Putamen (tissue), 1 donor: ENCODE measurements at places on chromosomes 11 and 22.

- DNase-seq = peak; percentile 3
Measured at GRCh38 chr11:2092956-2093412, 46.2 kb downstream of the IGF2 start.

DNA sequence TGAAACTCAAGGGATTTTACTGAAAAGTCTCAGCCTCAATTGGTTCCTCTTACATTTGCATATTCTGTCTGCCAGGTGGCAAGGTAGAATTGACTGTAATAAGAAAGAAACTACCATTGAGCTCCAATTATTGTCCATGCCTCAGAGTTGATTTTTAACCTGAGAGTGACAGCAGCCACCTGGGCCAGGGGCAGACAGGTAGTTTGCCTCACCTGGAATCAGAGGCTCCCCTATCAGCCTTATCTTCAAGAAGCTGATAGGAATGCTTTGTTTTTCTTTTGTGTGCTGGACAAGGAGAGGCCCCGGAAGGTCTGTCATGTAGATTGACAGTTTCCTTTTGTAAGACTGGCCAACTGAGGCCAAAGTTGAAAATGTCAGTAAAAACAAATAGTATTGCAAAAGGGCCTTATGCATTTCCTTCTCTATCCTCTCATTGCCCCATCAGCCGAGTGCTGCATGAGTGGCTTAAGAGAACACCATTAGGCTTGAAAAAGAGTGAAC, 34.1 kb downstream of the CD44 start:
- no peak for DNase-seq

- no peak for DNase-seq
Measured at GRCh38 chr22:17878941-17879340, 104.7 kb upstream of the BID start.

DNA sequence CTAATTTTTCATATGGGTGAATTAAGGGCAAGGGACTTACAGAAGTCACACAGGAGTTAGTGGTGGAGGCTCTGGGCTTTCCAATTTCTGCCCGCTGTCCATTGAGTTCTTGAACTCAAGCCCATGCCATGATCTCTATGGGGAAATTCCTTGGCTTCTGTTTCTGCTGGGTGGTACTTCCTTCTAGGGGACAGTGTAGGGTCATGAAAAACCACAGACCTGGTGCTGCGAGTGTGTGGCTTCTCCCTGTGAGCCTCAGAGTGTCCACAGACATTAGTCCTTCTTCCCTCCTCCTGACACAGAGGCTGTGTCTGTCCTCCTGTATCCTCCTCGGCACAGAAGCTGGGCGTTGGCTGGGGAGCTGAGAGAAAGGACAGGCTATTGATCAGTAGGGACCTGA, 6.3 kb upstream of the SEZ6L start:
- DNase-seq = no peak

DNA sequence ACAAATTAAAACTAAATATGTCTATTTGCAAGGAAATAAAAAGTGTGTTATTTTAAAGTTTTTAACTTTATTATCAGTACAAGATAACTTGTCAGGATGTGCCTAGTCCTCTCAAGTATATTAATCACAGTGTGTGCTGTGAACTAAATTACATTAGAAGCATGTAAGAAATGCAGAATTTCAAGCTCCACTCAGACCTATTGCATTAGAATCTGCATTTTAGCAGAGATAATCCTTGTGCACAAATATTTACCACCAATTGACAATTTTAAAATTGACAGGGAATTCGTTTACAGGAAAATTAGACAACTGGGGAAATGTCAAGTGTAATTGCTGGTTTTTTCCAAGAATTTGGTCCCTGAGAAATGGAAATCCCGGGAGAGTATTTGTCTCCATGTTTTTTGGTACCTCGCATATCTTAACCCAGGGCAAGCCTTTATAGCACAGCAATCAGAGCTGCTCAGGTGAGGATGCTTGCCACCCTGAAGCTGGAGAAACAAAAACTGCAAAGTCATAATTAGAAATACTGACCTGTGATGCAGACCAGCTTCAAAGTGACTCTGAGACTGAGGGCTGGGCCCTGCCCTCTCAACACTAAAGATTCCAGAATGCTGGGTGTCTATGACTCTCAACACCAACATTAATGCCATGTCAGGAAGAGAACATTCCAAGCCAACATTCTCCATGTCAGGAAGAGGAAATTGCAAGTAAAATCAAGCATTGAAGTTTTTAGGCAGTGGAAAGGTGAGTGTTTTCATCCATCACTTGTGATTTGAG, at the start of gene OR8G1:
TSS of gene OR8G1 (plus strand) at position 475 of the 777 bp plus-strand sequence. CDS start 8,581 bp downstream, outside the sequence.
- DNase-seq = no peak

DNA sequence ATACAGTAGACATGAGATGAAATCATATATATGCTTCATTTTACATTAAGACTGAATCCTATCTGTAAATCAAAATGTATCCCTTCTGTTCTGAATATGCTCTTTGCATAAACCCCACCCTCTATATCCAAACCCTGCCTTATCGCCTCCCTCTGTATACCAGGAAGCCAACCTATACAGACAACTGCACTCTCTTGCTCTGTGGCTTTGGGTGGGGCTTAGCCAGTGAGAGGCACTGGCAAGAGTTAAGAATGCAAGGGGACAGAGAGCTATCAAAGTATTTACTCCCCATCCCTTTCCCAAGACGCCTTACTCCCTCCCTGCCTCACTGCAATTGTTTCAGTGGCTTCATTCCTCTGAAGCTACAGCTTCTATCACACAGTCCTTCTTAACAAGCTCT, 309.8 kb downstream of the TTC28 start:
- no peak for DNase-seq

DNA sequence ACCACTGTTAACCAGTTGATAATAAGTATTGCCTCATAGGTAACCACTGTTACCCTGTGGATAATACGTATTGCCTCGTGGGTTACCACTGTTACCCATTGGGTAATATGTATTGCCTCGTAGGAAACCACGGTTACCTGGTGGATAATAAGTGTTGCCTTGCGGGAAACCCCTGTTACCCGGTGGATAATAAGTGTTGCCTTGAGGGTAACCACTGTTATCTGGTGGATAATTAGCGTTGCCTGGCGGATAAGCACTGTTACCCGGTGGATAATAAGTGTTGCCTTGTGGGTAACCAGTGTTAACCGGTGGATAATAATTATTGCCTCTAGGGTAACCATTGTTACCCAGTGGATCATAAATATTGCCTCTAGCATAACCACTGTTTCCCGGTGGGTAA, 27.3 kb upstream of the NXPE4 start:
- DNase-seq = no peak

- no peak for DNase-seq
Measured at GRCh38 chr11:121068787-121069186, 32.3 kb upstream of the TECTA start.

- DNase-seq = no peak
Measured at GRCh38 chr11:115363921-115364320, 140.3 kb downstream of the CADM1 start.

GRCh38 chr22:24087071-24087795, 76.1 kb downstream of the CABIN1 start:
- DNase-seq = no peak

GRCh38 chr11:84543367-84544159, 1083.6 kb downstream of the DLG2 start:
- no peak for DNase-seq

DNA sequence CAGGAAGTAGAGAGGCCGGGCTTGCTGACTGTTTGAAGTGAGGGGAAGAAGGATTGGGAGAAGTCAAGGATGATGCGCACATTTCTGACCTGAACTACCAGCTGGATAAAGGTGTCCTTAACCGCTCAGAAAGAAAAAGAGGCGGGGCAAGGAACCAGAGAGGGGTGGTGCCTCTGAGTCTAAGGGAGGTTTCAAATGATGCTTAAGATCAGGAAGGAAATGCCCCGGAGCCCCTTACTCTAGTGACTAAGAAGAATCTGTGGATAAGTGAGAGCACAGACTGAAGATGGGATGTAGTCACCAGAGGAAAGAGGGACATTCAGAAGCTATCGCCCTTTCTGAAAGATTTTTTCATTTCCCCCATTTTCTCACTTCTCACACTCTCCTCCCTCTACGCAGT, 12.7 kb downstream of the DCHS1 start:
- DNase-seq = no peak

- DNase-seq = no peak
Measured at GRCh38 chr22:19352766-19353165, 61.2 kb upstream of the CLTCL1 start.

DNA sequence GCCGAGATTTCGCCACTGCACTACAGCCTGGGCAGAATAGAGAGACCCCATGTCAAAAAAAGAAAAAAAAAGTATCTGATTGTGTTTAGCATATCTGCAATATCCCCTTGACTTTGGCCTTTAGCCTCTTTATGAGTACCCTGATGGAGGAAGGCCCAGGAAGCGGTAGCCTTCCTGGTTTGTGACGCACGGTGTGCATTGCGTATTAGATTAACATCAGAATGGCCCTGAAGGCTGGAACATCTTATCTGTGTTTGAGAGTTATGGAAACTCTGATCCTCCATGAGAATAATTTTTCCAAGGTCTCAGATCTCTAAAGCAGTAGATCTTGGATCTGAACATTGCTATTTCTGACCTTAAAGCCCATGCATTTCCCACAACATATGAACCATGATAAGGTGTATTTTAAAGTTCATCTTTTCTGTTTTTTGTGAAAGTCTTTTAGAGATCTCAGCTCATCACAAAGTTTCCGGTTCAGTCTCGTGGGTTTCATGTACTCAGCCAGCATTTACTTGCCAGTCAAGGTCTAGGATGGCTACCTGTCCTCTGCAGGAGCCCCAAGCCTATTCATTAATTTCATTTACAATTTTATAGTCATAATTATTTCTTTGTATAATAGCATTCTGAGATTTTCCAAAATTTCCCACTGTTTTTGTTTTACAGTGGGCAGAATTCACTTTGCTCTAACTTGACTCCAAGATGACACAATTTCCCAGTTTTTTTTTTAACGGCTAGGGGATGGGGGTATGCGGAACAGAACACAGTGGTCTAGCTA, 605 bp upstream of the FDX1 start:
- DNase-seq = no peak

- DNase-seq = no peak
Measured at GRCh38 chr11:71086687-71087258, 165.6 kb downstream of the SHANK2 start.

GRCh38 chr11:13303668-13304649, 26.4 kb downstream of the BMAL1 start:
- no peak for DNase-seq

- no peak for DNase-seq
Measured at GRCh38 chr11:81874635-81875034, 859.0 kb downstream of the FAM181B start.

GRCh38 chr11:35322318-35322979, 96.9 kb downstream of the SLC1A2 start:
- no peak for DNase-seq

- no peak for DNase-seq
Measured at GRCh38 chr22:11307998-11308397, 4220.0 kb upstream of the OR11H1 start.

- DNase-seq = no peak
Measured at GRCh38 chr22:32476281-32477195, 1.9 kb downstream of the FBXO7 start.

GRCh38 chr11:62678770-62679696, at the start of gene UBXN1:
Gene UBXN1, minus strand, starts transcription at chr11:62679073. Its CDS starts 150 bp downstream, at chr11:62678923.
- peak; percentile 89 for DNase-seq

DNA sequence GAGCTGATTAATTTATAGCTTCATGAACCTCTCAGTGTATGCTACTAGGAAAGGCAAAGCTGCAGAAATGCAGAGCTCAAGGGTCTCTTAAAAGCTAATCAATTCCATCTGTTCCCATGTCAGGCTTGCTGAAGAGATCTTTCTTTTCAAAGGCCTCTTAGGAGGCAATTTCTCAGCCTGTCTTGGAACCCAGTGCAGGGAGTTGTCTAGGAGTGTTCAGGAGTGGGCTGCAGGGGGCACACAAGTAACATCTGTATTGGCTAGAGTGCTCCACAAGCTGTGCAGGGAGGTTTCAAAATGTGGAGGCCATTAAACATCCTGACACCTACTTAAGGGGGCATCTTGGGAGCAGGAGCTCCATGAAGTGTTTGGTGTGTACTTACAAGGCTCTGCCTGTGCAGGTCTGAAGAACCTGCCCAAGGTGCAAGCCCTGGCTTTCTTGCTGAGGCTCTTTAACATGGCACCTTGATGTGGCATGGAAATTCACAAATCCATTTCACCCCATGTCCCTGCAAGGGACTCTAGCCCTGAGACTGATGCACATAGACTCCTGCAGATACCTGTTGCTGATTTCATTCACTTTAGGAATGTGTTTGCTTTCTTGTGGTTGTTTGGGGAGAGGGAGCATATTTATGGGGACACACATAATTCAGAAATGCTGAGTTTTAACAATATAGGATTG, 134.7 kb downstream of the ME3 start:
- DNase-seq = no peak

GRCh38 chr11:124799348-124800225, 619 bp downstream of the MSANTD2 start:
- no peak for DNase-seq

DNA sequence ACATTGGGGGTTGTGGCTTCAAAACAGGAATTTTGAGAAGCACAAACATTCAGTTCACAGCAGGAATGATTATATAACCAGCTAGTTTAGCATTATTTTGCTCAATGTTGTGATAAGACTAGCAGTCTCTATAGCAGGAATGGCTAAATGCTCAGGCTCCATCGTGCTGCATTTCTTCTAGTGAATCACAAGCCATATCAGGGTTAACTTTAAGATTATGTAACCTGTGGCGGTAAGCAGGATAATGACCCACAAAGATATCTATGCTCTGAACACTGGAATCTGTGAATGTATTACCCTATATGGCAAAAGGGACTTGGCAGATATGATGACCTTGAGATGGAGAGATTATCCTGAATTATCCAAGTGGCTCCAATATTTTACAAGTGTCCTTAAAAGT, 14.8 kb downstream of the FSHB start:
- DNase-seq = no peak

DNA sequence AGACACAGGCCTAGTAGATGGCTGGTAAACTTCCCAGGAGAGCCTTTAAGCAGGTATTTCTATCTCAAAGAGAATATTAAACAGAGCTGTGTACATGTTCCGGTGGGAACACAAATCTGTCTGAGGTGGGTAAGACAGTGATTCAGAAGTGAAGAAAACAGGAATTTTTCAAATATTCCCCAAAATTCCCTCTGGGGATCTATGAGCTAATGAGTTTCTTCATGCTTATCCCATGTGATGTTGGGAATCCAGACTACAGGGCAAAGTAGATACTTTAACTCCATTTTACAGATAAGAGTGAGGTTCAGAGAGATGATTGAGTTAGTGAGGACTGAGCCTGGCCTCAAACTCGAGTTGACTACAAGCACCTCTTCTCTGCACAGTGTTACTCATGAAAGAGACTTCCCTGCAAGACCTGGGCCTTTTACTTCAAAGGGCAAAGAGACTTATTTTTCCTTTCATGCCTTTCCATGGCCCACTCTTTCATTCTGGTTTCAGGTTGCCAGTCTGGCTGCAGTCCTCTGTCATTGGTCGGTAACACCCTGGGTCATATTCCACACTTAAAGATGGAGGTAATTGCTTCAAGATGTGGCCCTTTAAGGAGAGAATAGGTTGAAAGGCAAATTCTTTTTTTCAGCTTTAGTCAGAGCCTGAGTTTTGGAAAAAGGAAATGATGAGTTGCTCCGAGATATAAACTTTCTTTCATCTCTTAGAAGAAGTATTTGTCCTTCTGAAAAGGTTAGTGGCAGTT, 70.1 kb downstream of the CYB5R2 start:
- no peak for DNase-seq

GRCh38 chr22:49815641-49816091, 12.0 kb downstream of the BRD1 start:
- no peak for DNase-seq
